WTC11 (cell line): ENCODE measurements at places on chromosomes 3 and 15.

DNA sequence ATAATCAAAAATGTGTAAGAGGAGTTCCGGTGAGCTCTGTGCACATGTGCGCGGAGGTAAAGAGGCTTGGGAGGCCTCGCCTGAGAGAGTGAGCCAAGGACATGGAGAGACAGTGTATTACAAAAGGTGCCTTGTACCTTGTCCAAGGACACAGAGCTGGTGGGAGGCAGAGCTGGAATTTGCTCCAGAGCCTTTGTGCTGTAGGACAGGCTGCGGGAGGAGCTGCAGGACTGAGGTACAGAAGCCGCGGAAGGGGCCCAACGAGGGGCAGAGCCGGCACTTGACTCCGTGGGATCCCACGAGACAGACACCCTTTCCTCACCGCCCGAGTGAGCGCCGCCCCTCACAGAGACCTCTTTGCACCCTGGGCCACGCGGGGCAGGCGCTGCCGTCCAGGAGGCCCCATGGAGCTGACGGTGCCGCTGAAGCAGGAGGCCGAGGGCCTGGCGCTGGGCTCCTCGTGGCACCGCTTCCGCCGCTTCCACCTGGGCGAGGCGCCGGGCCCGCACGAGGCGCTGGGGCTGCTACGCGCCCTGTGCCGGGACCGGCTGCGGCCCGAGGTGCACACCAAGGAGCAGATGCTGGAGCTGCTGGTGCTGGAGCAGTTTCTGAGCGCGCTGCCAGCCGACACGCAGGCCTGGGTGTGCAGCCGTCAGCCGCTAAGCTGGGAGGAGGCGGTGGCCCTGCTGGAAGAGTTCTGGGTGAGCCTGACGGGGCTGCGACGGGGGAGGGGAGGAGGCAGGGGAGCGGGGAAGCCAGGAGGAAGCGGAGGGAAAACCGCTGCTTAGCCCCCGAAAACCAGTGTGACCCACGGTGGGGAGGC lies 68.7 kb downstream of the SLTM start:
- peak; percentile 64 for DNase-seq

DNA sequence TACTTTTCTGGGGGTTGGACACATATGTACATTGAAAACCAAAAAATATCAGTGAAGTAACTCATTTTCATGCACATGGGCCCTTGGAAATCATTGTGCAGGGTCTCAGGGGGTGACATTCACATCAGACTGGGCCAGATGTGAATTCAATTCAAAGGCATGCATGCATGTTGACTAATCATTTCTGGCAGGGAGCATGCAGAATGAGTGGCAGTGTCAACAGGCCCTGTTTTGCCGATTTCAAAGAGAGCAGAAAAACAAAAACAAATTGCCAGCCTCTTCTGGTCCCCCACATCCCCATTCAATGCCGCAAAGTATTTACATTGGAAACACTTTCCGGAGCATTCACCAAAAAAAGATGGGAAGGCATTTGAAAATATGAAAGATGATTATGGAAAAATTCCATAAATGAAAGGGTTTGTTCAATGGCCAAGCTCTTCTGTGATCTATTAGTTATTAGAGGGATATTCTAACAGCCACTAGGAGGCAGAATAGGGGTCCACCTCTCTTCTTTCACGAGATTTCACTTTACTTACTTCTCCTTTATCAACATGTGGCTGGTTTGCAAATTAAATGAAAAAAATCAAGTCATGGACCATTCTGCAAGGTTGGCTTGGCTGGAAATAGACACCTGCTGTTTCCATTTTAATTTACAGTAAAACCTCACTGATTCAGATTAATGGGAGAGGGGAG lies 119.9 kb upstream of the FEZF2 start:
- no peak for DNase-seq

DNA sequence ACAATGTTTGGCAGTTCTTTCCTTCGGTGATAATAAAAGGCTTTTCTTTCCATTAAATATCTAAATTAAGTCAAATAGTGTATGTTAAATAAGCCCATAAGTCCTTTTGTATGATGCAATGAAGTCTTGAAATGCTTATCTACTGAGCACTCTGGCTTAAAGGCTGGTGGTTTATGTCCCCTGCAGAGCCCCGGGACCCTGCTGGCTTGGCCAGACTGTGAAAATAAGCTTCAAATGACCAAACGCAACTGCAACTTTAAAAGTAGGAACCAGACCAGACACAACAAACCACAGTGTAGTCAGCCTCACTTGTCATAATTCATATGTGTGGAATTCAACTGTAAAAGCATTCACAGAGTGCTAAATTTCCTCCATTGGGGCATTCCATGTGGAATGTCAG lies 72.5 kb downstream of the FOXP1 start:
- no peak for DNase-seq

GRCh38 chr15:68387381-68388143 lies 44.4 kb downstream of the ITGA11 start:
- DNase-seq = peak; percentile 3

DNA sequence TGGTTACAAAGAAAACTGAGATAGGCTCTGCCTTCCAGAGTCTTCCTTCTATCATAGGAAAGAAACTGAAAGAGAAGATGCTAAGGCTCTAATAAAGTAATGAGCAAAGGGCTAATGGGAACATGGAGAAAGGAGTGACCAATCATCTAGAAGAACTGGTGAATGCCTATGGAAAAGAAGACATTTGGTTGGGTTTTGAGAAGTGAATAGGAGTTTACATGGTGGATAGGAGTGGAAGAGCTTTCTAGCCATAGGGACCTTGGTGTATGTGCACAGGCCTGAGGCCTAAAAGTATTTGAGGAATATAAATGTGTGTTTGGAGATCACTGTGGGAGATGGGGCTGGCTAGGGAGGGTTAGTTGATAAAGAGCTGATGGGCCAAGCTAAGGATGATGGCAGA lies 6.8 kb downstream of the LPP start:
- DNase-seq = no peak

DNA sequence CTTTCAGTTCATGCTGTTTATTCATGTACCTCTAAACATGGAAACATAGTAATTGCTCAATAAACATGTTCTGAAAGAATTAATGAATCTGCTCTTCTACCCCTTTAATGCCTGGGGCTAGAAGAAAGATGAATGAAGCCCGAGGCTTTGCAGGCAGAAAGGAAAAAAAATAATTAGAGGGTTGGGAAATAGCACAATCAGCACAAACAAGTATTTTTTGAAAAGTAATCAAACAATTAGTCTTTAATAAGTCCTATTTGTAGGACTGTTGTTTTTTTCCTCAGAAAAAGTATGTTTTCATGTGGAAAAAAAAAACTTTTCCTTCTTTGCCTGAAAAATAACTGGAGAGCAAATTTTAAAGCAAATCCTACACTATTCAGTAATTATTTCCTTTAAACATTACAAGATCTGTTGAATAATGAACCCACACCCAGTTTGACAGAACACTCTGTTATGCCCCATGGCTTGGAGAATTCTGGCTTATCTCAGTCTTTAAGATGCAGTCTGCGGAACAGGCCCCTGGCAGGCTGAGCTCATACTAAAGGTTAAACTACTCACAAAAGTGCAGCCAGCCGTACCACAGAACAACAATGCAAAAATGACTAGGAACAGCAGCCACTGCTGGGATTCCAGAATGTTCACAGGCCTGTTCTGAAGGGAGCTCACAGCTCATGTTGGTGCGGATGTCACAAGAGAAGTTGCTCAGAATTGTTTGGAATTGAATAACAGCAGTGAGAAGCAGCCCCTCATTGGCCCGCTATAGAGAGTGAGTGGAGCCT lies 79.2 kb downstream of the ABI3BP start:
- DNase-seq = no peak

GRCh38 chr15:97566961-97567360 lies 393.5 kb upstream of the ARRDC4 start:
- no peak for DNase-seq

GRCh38 chr3:191236646-191237045 lies 37.6 kb downstream of the OSTN start:
- no peak for DNase-seq

DNA sequence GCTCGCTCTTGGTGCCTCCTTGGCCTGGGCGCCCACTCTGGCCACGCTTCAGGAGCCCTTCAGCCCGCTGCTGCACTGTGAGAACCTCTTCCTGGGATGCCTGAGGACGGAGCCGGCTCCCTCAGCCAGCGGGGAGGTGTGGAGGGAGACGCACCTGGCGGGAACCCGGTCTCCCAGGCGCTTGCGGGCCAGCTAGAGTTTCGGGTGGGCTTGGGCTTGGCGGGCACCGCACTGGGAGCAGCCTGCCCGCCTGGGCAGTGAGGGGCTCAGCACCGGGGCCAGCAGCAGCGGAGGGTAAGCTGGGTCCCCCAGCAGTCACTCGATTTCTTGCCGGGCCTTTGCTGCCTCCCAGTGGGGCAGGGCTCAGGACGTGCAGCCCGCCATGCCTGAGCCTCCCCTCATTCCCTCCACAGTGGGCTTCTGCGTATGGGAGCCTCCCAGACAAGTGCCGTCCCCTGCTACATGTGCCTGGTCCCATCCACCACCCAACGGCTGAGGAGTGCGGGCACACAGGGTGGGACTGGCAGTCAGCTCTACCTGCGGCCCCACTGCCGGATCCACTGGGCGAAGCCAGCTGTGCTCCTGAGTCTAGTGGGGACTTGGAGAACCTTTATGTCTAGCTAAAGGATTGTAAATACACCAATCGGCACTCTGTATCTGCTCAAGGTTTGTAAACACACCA lies 708.7 kb downstream of the VGLL3 start:
- DNase-seq = no peak

DNA sequence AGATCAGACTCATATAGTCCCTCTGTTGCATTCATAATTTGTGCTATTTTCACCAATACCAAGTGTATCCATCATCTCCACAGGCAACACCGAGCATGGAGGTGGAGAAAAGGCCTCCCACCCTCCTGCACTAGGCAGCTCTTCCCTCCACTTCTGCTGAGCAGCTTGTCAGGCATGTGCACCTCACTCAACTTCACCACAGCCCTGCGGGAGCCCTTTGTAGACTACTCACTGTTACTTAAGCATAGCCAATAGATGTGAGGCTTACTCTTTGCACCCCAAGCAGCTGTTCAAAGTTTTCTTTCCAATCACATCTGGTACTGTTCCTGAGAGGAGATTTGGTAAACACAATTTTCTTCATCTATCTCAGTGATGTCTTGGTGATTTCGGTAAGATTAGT lies 16.9 kb upstream of the GUCA1C start:
- no peak for DNase-seq

DNA sequence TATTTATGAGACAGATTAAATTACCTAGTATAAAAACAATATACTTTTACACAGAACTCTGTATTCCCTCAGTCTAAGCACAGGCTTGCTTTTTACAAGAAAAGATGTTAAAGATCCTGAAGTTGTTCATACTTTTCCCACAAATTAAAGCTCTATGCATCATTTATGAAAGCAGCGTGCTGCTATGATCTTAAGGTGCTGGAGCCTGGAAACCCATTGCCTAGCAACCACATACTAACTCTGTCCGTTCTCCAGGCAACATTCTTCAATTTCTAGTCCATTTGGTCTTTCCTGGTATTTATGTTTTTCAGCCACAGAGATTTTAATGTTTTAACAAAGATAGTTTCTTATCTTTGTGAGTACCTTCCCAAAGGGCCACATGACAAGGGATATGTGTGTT lies 312.0 kb downstream of the DOCK3 start:
- DNase-seq = no peak

- DNase-seq = no peak
These were observed 15.1 kb upstream of the GPR171 start for GRCh38 chr3:151218136-151218535.

DNA sequence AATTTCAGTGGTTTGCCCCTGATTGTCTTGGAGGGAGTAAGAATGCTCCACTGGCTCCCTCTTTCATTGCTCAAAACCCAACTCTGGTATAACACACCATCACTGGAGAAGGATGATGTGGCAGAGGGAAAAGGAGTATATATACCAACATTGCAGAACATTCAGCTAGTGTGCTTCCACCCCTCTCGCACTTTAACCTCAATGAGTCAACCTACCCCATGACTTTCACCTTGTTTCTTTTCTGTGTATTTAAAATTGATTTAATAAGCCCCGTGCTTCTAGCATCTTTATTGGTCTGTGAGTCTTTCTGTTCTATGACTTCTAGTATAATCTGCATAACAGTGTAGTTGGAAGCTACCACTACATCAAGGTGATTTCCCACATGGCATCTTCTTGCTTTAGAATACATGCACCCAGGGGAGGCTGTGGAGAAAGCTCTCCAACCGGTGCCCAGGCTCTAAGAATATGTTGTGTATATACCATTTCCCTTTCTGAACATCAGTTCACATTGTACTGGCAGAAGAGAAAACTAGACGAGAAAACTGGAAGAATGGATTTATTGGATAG lies 595.1 kb upstream of the TGFBR2 start:
- DNase-seq = no peak

GRCh38 chr3:38111696-38112377 lies 25.1 kb downstream of the ACAA1 start:
- DNase-seq = no peak

GRCh38 chr3:58008141-58009025 lies at the start of gene FLNB:
Gene FLNB (plus strand): TSS chr3:58008422. CDS start chr3:58008565, 143 bp downstream.
- DNase-seq = peak; percentile 82

DNA sequence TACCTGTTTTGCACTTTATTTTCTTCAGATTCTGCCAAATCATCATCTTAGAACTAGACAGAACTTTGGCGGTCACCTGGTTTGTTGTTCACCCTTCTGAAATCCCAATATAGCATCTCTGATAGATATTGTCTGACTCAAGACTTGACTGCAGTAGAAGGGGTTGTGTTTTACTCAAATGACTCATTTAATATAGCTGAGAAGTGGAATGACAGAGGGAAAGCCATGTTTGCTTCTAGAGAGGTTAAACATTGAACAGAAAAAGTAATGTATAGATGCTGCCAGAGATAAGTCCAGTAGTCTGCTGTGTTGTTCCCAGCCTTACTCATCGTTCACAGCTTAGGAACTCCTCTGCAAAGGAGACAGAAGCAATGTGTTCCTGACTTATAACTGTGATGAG lies 402.0 kb downstream of the AGBL1 start:
- DNase-seq = no peak

DNA sequence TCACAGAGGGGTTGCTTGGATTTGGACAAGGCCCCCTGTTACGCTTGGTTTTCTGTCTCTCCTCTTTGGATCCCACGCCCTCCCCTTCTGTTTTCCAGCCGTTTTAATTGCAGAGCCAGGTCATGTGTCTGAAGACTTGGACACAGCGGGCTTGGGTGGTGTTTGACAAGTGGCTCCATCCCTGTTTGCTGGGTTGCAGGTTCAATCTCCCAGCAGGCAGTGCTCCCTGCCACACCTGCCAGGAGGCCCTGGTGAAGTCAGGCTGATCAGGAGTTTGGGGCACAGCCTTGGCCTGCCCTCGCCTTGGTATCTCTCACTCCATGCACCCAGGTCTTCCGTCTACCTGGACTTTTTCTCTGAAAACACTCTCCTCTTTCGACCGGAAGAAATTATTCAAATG lies 59.0 kb downstream of the PLXNA1 start:
- no peak for DNase-seq

GRCh38 chr15:65365229-65365628 lies 12.6 kb downstream of the IGDCC3 start:
- DNase-seq = peak; percentile 60

GRCh38 chr3:194168994-194169393 lies 33.0 kb downstream of the HES1 start:
- no peak for DNase-seq

GRCh38 chr3:5056111-5056391 lies 66.0 kb upstream of the ARL8B start:
- DNase-seq = no peak
